Activated gamma-delta T cell treated with anti-CD3 and anti-CD28 coated beads, Interleukin-2, amount 50 U/mL, for 16 hours (primary cell): ENCODE measurements at places on chromosomes 2 and 18.

DNA sequence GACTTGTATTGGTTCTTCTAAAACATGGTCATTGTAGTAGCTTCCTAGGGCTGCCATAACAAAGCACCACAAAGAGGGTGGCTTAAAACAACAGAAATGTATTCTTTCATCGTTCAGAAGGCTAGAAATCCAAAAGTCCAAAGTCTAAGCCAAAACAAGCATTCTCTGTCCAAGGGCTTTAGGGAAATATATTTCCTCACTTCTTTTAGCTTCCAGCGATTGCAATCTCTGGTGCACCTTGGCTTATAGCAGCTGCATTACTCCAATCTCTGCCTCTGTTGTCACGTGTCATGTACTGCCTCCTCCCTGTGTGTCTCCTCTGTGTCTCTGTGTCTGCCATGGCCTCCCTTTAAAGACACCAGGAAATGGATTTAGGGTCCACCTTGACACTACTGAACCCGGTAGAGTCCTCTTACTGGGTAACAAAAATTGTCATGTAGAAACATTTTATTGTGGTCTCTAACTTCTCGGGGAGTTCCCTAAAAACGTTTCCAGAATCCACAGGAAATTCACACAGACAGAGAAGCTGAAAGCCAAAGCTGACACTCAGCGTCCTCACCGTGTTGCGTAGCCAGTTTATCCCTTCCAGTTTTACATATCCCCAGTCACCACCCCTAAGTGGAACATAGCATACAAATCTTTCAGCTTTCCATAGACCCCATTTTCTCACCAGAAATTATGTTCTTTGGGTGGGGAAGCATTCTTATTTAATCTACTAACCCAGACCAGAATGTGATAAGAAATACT is 20.7 kb upstream of the TTN start:
- no peak for DNase-seq

DNA sequence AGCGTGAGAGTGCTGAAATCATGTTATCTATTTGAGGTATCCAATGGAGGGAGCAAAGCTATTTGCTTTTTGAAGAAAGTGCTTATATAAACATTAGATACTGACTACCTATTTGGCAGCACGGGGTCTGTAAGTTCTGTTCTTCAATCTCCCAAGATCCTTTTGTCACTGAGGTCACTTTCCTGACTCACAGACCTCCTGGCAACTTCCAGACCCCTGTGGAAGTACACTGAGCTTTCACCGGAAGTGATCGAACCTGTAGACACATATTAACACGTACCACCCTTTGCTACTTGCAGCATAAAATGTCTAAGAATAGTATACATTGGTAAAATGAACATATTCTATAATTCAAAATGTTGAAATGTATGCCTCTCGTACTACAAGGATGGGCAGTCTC is 452.6 kb upstream of the ST6GAL2 start:
- DNase-seq = no peak

- DNase-seq = no peak
Measured at GRCh38 chr2:128624956-128625355, 306.3 kb upstream of the HS6ST1 start.

DNA sequence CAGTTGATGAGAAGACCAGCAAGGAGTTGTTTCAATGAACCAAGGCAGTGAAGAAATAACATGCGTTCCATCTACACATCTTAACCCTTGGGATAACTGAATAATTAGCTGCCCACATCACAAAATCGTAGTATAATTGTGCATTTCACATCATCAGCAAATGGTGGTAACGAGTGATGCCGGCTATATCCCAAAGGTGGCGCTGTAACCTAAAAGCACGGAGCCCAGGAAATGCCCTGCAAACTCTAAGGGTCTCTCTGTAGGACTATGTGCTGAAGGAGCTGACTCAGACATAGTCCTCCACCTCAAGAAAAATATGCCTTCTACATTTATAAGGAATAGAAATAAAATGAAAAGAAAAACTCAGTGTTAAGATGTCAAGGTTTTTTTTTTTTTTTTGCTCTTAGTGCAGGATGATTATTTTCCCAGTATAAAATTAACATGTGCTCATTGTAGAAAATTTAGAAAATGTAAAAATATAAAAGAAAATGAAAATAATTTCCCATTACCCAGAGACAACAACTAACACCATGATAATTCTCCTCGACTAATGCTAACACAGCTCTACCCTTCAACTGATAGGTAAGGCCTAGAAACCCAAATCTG is 23.1 kb upstream of the DSG3 start:
- DNase-seq = no peak

DNA sequence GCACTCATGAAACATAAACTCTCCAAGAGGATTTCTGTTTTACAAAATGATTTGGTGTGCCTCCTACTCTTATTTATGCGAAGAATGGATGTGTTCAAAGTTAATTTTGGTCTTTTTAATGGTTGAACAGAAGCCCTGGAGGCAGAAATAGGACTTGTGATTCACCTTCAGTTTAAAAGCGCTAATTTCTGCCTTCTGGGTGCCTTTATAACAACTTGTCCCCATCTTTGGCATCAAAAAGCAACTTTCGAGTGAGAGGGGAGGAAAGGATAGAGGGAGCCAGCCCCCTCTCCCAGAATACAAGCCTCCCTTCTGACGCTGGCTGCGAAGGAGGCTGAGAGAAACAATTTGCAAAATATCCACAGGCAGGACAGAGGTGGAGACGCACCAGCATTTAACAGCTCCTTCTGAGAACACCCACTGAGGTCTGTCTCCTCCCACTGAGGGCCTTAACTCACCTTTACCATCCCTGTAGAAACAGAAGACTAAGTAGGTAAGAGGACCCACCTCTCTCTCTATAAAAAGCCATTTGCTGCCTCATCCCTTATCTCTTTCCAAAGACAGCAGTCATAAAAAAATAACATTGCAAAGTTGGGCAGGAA is 24.3 kb upstream of the BCL11A start:
- no peak for DNase-seq

GRCh38 chr18:63205791-63206252 is 113.7 kb downstream of the BCL2 start:
- no peak for DNase-seq

DNA sequence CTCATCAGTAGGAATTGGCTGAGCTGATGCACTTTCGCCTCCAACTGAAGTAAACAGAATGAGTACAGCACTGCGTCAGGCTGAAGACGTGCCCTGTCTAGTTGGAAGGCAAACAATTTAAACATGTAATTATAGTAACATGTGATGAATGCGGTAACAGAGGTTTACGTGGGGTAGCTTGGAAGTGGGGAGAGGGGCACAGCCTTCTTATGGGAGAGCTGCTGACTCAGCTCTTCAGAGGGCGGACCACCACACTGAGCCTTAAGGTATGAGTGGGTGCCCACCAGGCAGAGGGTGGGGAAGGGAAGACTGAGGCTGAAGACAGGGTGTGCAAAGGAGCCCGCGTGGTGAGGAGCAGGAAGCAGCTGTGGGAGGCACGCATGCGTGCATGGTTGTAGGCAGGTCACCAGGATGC is 6.2 kb upstream of the EHD3 start:
- DNase-seq = no peak

GRCh38 chr2:110910423-110910822 is 178.1 kb downstream of the ACOXL start:
- no peak for DNase-seq

- no peak for DNase-seq
Measured at GRCh38 chr2:62452701-62453454, 53.1 kb downstream of the TMEM17 start.

DNA sequence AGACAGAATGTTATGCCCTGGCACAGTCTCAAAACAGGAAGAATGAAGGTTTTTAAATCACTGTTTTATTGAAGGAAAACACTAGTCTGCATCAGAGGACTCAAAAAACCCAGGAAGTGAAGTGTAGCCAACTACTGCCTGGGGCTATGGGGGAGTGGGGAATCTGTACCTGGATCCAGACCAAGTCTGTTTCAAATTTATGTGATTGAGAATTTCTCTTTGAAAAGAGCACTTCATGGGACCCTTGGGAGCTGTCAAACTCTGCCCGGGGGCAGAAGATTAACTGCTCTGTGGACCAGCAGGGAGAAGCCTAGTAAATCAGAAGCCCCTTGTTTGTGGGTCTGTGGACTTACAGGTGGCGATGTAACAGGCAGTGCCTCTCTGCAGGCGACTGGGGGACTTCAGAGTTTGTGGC is 45.3 kb upstream of the TANC1 start:
- DNase-seq = no peak

DNA sequence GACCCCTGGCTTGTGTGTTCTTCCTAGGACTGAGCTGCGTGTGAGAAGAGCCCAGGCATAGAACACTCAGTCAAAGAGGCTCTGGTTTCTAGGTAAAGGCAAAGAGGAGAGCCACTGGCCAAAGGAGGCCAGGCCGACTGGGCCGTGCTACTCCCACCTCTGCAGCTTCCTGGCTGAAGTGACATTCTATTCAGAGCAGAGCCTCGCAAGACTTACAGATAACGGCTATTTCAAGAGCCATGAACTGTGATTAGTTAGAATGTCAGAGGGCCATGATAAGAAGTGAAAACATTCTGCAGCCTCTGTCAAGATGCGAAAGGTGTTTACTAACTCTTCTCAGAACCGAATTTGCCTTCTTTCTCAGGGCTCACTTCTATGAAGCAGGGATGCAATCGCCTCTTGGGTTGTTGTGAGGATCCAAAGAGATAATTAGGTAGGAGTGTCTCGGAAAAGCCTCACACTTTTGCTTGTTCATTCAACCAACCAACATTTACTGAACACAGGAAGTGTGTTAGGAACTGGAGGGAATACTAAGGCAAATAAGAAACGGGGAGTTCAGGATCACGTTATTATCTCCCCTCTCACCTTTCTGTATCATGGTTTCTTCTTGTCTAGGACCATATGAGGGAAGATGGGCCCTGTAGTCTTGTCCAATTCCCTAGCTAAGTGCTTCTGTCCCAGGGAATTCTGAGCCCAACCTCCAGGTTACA is 3.4 kb upstream of the DNAJC5G start:
- no peak for DNase-seq

DNA sequence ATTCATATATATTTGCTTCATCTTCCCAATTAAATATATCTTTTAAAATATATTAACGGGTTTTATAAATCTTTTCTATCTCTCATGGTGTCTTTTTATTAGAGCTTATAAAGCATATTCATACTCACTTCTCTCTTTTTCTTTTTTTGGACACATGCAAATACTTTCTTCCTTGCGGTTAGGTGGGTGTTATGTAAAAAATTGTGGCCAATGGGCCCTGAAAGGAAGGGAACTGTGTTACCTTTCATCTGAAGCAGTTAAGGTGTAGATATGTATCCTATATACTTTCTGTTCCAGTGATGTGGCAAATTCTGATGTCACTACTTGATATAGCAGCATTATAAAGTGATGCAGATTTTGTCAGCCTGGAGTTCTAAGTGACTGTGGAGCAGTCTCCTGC is 714.5 kb downstream of the PLCL1 start:
- DNase-seq = no peak

DNA sequence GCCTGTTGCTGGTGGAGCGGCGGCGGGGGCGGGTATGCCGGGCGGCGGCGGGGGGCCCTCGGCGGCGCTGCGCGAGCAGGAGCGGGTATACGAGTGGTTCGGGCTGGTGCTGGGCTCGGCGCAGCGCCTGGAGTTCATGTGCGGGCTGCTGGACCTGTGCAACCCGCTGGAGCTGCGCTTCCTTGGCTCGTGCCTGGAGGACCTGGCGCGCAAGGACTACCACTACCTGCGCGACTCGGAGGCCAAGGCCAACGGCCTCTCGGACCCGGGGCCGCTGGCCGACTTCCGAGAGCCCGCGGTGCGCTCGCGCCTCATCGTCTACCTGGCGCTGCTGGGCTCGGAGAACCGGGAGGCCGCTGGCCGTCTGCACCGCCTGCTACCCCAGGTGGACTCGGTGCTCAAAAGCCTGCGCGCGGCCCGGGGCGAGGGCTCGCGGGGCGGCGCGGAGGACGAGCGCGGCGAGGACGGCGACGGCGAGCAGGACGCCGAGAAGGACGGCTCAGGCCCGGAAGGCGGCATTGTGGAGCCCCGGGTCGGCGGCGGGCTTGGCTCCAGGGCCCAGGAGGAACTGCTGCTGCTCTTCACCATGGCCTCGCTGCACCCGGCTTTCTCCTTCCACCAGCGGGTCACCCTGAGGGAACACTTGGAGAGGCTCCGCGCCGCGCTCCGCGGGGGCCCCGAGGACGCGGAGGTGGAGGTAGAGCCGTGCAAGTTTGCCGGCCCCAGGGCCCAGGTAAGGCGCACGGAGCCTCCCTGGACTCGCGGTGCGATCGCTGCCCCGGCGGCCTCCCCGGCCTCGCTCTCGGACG is 1.0 kb downstream of the ZCCHC2 start:
- DNase-seq = peak; percentile 22

DNA sequence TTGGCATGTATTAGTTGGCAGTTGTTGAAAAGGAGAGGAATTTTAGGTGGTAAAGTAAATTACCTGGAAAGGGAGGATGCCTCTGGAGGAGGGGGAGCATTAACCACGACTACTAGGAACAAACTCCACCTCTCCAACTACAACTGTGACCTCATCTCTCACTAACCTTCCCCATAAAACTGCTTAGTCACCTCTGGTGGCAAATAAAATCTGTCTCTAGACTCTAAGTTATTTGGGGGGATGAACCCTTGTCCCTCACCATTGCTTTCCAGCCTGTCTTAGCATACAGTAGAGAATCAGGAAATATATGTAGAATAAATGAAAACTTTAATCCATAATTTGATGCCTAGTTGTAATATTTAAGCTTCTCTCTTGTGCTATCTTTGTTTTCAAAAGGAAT is 27.6 kb upstream of the MYO1B start:
- no peak for DNase-seq

DNA sequence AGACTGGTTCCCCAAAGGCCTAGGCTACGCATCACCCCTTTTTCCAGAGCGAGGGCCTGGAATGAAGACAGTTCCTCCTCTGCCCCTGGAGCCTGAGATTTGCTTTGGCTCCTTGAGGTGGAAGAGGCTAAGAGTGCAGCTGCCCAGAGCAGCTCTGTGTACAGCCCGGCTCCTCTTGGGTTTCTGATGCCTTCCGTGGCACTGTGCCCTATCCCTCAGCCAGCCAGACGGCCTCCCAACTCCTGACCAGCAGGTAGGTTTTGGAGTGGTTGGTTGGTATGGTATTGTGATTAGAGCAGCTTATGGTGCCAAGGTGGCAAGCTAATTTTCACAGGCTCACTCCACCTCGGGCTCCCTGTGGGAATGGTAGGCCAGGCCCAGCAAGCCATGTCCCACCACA is 112.2 kb downstream of the TANC1 start:
- no peak for DNase-seq

GRCh38 chr18:32552421-32553030 is 81.8 kb upstream of the GAREM1 start:
- DNase-seq = peak; percentile 16

DNA sequence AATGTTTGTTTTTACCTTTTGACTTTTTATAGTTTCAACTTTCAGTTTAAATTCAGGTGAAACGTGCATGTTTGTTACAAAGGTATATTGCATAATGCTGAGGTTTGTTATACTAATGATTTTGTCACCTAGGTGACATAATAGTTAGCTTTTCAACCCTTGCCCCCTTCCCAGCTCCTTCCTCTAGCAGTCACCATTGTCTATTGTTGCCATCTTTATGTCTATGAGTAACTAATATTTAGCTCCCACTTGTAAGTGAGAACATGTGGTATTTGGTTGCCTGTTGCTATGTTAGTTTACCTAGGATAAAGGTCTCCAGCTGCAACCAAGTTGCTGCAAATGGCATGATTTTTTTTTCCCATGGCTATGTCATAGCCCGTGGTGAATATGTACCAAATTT is 322.3 kb upstream of the SETBP1 start:
- no peak for DNase-seq

- DNase-seq = no peak
Measured at GRCh38 chr2:32910883-32911598, 35.7 kb upstream of the LTBP1 start.
